NCI-H2171 treated with DMSO at 0.1 percent for 48 hours (cell line): ENCODE measurements at places on chromosomes 1 and 21.

GRCh38 chr1:156717351-156717750, 10.9 kb upstream of the METTL25B start:
- peak; percentile 45 for DNase-seq

DNA sequence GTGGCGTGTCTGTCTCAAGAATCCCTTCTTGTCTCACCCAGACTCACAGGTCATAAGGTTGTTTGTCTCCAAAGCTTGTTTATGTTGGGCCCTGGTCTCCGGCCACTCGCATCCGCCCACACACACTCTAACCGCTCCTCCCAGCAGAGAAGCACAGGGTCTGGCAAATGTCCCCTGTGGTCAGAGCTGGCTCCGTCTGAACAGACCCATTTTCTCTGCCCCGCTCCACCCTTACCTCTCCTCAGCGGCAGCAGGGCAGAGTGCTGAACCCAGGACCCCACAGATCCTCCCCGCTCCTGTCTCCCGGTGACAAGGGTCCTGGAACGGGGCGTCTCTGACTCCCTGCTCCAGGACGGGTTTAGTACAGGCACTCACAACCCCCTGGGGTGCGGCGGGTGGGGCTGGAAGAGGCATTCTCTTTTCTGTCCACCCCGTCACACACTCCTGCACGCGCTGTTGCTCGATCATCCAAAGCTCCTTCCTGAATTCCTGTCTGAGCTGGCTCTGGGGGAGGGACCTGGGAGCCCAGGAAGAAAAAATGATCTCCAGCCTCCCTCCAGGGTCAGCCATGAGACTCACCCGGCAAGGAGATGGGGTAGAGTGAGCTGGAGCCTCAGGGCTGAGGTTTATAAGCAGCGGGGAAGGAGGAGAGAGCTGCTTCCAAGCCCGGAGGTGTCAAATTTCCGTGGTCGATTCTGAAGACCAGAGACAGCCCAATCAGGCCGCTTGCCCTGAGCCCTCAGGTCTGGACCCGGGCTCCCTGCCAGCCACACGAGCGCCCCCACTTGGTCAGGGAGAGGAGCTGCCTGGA, at the start of gene S100A13:
Gene S100A13, minus strand, starts transcription at position 602 of the 811 bp plus-strand sequence. CDS start 1,033 bp downstream, outside the sequence.
- peak; percentile 62 for DNase-seq

- DNase-seq = no peak
Measured at GRCh38 chr21:42468491-42469131, 27.4 kb downstream of the RSPH1 start.

- no peak for DNase-seq
Measured at GRCh38 chr1:76084029-76084627, 9.6 kb downstream of the ST6GALNAC3 start.

GRCh38 chr1:18556364-18556763, 74.3 kb upstream of the PAX7 start:
- DNase-seq = peak; percentile 46

DNA sequence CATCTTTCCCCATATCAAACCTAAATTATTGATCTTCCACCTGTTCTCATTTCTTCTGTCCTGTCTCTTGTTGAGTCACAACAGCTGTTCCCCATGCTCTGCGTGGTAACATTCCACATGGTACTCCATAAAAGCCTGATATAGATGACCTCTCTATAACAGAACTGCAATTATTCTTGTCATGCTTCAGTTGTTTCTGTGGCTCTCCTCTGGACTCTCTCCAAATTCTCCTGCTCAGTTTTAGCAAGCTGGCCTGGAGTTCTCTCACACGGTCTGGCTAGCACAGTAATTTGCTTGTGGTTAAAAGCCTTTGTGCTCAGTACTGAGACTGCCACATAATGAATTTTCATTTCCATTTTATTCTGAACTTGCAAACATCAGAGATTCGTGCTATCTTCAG, 10.6 kb upstream of the LRRC39 start:
- DNase-seq = peak; percentile 84

- no peak for DNase-seq
Measured at GRCh38 chr1:200856716-200857357, 15.9 kb upstream of the GPR25 start.

- no peak for DNase-seq
Measured at GRCh38 chr1:67584938-67585337, 100.1 kb upstream of the GADD45A start.

DNA sequence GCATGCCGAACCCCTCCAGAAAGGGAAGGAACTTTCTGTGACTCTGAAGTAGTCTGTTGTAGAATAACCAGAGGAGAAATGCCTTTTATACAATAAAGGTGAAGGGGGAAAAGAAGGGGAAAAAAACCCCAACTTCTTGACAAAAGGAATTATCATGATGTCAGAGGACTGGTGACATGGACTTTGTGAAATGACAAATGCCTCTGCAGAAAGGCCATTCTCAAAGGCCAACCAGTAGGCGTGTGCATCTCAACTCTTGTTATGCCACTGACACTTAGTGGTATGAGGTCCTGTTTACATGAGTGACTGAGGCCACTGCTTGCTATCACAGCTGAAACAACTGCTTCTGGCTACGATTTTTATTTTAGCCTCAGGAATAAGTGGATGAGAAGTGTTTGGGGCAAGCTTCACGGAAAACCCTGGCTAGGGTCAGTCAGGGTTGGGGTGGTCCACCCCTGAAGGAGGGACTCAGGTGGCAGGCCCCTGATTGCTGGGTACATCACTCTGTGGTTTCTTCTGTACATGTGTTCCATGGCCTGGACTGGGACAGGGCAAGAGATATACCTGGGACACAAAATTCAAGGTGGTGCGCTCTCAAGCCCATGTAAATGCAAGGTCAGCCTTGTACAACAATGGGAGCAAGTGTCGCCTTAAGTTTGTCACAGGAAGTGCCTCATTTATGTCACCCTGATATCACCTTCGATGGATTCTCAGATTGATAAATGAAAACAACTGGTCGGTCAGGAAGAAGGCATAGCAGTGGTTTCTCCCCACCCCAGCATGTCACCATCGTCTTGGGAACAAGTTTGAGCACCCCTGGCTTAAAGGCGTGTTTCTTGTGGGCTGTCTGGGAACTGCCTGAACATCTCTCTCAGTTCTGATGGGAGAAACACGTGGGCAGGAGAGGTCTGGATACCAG, 12.4 kb downstream of the RUNX1 start:
- DNase-seq = no peak

DNA sequence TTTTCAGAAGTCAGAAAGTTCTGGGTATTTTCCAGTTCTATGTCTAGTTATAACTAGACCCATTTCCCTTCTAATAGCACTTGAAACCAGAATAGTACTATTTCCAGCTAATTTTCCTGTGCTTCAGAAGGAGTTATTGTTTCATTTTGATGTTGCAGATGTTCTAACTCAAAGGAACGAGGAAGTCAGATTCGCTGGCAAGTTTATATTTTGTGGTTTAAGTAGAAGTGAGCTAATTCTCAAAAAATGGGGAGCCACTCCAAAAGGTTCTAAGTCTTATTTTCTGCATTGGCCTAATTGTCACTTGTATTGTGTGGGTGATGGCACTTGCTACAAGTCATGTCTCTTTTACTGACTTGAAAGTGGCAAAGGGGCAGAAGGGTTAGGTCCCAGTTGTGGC, 18.1 kb downstream of the CCDC185 start:
- DNase-seq = no peak

DNA sequence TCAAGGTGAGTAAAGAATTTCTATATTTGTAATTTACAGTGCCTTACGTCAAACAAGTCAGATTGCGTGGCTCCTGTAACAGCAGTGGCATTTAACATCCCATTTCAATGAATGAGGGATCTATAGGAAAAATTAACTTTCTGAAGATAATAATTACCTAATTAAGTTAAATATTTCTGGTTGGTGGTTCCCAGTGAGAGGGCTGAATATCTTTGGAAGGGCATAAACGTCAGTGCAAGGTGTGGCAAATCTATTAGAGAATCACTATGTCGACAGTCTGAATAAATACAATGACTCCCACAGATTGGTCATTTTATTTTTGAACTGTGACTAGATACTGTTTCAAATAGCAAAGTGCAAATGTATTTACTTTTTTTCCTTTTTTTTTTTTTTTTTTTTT, 80.0 kb downstream of the S1PR1 start:
- DNase-seq = no peak

DNA sequence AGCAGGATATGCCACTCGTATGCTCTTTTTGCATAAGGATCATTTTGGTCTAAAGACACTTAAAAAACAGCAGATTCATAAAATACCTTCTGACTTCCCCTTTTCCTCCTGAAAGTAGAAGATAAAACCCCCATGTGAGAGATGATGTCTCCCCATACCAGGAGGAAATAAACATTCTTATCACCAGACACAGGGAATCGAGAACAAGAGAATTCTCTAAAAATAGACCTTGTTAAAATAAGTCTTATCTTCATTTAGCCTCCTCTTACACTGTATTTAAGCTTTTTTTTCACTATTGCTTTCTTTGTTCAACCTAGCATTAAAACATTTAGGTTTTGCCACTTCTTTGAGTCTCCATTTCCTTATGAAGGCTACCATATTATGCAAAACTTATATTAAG, 709.3 kb downstream of the KCNT2 start:
- no peak for DNase-seq

DNA sequence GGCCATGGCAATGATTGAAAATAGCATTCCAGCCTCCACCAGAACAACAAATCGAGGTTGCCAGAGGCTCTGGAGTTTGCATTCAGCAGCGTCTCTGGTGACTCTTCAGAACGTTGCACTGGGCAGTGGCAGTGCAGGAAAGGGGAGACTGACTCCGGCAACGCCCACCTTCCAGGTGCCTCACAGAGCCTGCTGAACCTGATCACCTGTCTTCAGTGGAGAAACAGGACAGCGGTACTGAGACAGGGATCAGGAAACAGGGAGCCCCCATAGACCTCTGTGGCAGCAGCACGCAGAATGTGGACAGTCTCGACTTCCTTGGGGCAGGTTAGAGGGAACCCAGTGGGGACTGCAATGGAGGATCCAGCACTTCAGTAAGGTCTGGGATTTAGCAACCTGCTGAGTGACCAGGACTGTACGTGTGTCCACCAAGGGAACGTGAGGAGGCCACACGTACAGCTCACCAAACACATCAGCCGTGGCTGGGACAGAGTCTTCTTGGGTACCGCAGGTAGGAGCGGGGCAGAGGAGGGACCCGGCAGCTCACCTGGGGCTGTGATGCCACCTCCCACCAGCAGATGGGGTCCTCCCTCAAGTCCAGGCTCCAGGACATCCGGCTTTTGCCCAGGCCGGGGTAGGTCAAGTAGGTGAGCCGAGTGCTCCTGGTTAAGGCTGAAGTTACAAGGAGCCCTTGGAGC, 128.6 kb downstream of the PRDM2 start:
- DNase-seq = no peak

- DNase-seq = no peak
Measured at GRCh38 chr1:101257500-101258325, 20.9 kb downstream of the S1PR1 start.

DNA sequence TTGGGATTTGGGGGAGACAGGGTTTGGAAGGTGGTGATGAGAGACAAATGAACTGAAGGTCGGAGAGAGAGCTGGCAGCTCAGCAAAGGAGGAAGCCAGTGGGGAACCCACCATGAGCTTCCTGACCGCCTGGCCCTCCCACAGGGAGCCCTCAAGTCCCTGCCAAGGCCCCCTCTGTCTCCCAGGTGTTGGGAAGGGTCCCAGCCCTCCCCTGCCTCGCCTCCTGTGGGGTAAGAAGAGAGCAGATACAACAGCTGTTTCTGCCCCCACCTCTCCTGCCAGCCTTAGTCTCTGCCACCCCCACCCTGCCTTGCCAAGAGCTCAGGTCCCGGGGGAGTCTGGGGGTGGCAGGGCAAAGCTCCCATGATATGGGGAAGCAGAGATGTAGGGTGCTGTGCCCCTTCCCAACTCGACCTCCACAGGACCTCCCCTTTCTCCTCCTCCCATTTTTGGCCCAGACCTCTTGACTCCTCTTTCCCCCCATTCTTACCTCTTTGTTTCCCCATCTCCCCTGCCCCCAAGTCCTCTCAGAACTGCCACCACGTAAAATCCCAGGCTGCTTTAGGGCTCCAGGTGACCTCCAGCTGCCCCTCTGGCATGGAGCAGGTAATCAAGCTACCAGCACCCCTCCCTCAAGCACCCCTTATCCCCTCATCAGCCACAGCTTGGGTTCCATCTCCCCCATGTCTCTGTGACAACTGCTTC, 556 bp downstream of the S100A1 start:
- DNase-seq = no peak

DNA sequence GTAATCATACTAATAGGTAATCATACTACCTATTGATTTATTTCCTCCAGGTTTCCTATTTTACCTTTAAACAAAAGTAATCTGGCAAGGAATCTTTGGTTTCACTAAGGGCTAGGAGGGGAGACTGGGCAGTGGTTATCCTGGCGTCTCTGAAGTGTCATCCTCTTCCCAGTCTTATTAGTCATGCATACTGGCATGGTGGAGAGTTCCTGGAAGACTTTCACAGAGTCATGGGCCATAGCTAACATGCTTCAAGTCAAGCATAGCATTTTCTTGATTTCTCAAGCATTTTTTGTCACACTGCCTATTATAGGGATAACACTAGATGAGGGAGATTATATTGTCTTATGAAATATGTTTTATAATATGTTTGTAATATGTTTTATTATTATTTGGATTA, 64.0 kb upstream of the ASB17 start:
- no peak for DNase-seq

DNA sequence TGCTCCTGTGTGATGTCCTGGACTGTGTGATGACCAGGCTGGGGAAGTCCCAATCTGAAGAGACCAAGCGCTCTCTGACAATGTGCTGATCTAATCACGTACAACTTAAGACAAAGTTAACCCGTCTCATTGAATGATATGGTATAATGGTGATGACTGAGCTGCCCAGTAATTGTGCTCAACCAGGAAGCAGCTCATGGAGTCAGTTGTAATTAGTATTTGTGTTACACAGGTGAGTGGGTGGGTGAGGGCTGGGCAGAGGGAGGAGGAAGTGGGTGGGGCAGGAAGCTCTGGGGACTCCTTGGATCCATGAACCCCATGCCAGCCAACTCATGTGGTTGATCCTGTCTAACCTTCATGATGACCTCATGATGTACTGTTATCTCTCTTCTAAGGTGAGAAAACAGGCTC, 8.7 kb upstream of the ECE1 start:
- no peak for DNase-seq

- DNase-seq = no peak
Measured at GRCh38 chr21:20627594-20627993, 370.6 kb upstream of the NCAM2 start.

DNA sequence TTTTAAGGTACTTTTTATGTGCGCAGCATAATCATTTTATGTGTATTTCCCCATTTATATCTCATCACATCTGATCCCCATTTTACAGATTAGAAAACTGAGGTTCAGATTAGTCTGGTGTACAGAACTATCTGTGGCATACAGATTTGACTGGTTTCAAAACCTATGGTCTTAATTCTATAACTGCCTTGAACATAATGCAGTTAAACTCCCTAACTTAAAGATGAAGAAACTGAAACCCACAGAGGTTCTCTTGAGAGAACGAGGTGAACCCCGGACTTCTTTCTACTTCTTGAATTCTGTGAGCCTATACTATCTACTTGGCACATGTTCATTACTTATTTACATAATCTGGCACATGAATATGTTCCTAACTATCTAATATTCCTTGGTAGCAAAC, 479.1 kb downstream of the AGBL4 start:
- no peak for DNase-seq

DNA sequence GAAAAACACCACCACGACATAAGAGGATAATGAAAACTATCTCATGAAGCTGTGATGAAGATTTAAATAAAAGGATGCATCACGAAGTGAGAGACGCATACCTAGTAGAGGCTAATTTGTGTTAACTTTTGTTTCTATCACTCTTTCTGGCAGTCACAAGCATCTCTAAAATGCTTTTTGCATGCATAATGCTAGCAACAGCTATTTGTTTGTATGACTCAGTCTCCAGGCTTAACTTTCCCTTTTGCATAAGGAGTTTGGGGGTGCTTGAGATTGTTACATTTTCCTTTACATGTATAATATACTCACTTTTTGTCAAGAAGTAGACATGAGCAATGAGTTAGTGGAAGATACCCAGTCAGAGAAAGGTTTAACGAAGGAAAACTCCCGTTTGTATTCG, 385.4 kb downstream of the DISC1 start:
- DNase-seq = no peak
